Right cardiac atrium (tissue), 5 donors: ENCODE measurements at places on chromosomes 5 and 9. TPM values are rescaled to one million over a fixed set of nuclear protein-coding genes. Genes with fewer than 3 reads are reported as not detected.

Gene PCDHA7
- polyA plus RNA-seq: 0.02 TPM

Gene MLANA
- not detected for polyA plus RNA-seq

Gene SLC4A9
- 0.05 TPM for polyA plus RNA-seq

Gene COL23A1
- 2.5 TPM for polyA plus RNA-seq

Gene SPINK6
- not detected for polyA plus RNA-seq

Gene G3BP1
- polyA plus RNA-seq: 25.5 TPM

Gene NSG2
- polyA plus RNA-seq: 0.75 TPM

DNA sequence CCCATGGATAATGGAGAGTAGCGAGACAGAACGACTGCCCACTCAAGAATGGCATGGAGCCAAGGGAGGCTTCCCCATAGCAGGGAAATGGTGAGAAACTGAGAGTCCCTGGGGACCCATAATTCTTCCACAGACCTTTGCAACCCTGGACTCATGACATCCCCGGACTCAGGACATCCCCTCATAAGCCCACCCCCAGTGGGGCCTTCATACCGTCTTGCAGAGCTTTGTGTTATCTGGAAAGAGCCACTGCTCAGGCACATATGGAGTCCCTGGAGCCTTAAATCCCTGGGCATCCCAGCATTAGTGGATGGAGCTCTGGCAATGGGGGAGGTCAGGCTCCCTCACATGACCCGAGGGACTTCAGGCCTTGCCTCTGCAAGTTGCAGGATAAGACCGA is 865.4 kb upstream of the ARRDC3 start:
- DNase-seq: no peak

DNA sequence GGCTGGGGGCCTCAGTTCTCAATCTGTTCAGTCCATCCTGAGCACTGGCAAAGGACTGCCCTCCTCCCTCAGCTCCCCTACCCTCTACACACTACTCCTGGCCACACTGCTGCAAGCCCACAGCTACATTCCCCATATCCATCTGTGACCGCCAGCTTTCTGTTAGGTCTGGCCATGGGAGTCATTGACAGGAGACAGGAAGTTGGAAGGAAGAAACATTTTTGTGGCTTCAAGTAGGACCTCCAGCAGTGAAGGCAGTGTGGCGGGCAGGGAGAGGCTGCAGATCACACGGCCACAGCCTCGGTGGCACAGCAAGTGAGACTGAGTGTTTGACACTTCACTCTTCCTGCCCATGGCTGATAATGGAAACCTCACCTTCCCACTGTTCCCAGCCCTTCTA is 55.9 kb downstream of the SECISBP2 start:
- DNase-seq: no peak

DNA sequence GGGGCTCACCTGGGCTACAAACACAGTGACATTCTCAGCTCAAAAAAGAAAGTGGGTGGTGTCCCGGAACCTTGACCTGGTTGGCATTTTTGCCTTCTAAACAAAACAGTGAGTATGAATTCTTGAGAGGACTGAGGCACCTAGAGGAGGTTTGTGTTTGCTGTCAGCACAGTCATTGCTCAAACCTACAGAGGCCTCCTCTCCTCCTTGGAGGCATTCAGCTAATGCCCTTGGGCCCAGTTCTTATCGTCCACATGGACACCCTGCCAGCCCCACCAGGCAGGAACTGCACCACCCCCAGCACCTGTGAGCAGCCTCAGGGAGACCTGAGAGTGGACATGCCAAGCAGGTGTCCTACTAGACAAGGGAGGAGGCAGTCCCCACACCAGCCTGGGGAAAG is 156.7 kb downstream of the SYK start:
- no peak for DNase-seq

DNA sequence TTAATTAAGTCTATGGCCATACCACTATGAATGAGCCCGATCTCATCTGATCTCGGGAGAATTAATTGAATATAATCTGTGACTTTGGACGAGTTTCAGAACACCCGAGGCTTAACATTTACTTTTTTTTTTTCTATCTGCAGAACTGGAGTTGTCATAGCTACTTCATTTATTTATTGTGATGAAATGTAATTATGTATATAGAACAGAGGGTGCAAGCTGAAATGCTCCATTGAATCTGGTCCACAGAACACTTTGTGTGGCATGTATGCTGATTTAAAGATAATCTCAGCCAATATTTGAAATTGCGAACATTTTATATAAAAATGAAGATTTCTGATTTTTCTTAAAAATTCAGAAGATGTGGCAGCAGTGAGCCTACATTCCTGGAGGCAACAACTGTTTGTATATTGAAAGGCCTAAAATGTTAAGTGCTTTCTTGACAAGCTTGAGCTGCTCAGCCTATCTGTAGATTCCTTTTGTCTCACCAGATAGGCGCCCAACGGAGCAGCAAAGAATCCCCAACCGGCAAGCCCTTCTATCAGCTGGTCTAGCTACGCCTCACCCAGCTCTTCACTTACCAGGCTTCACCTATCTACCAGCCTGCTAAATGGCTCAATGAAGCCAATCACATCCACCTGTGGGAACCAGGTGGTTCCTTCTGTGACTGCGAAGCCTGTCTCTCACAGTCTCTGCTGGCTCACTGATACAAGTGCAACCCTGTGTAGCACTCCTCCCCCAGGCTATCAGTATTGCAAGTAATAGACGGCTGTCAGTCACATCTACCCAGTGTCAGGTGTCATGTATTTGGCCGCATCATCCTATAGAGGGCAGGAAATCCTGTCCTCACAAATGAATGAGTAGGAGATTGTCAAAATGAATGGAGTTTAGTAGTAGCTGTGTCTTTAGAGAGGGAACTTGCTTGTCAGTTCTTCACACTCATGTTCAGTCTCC is 170.6 kb upstream of the MRPS30 start:
- DNase-seq: no peak

- DNase-seq: no peak
These were observed 57.9 kb downstream of the DOCK8 start for GRCh38 chr9:272251-273213.

DNA sequence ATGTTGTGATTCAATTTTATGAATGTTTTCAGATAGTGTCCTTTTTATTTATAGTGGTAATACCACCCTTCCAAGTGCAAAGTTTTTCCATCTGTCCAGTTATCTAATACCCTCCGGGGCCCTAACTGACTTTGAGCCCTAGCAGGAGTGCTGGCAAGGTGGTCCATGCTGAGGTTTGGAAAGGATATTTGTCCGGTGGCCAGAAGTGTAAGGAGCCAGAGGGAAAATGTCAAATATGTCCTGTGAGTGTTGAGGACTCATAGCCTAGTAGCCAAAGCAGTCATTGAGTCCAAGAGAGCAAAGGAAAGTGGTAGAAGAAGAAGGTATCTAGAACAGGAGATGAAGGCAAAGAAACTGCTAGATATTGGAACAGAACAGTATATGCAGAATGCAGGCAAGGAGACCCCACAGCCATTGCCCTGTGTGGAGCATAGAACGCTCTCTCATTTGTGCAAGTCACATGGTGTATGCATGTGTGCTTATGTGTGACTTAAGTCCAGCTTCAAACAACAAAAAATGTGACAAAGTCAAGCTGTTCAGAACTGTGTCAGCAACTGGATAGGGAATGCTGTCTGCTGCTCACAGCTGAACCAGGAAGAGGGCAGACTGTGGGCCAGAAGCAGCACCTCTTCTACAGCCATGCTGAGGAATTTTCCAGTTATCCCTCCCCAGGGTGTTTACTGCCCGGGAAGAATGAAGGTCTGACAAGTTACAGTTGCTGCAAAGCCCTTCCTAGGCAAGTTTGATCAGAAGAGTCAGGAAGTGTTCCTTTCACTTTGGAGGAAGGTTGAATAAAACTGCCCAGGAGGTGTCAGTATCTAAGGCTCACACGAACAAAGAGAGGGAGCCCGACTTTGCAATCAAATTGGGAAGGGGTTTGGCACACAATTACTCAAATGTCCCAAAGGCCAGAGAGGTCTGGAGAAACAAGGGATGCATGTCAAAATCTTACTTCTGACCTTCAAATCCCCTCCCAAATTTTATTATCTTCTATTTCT is 463.3 kb upstream of the DMAC1 start:
- DNase-seq: peak; percentile 72

DNA sequence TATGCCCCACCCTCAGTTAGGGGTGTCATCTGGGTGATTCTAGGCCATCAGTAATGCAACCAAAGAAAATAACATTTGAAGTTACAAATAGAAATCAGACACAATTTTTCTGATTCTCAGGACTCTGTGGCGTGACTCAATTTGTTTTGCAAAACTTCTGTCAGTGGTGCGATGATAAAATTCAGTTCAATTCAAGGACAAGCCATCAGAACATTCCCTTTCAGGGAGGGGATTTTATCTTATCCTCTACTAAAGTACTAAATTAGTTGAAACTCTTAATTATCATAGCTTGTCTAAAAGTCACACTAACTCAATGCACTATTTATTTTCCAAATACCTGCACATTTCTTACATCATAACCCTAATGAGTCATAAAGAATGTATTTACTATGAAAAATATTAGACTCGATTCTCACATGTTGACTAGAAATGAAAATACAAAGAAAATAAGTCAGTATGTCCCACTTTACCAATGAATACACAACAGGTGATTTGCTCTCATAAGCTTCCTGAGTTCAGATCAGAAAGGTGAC is 28.2 kb downstream of the HTR4 start:
- no peak for DNase-seq

DNA sequence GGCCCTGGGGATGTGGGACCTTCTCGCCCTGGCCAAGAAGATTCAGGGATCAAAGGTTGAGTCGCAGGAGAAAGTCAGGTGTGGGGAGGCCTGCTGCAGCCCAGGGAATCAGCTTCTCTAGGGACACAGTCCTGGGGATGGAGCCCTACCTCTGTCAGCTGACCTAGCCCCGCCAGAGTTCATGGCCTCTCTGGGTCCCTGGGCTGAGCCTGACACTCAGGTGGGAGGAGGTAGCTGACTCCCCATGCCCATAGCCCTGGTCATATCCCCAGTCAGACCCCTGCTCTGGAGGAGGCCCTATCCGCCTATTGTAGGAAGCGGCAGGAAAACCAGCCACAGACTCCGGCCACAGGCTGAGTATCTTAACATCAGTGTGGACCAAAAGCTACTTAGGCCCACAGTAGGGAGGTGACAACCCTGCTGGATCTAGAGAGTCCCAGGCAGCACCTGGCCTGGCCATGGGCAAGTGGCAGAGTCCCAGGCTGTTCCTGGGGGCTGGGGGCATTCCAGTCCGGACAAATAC is 15.0 kb upstream of the MRNIP start:
- DNase-seq: no peak

DNA sequence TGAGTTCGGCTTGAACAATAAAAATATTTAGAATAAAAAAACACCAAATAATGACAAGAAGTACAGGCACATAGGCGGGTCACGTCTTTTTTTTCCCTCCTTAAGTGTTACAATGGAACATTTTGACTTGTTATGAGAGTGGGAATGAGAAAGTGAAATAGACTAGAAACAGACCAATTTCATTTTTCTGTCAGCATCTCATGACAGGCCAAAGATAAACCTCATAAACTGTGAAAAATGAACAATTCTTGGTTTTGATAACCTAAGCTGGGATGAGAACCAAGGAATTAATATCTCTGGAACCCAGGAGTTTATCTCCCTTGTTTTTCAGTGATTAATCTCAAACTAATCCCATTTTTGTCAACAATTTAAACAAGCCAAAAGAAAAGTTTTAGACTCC is 299.5 kb downstream of the SLIT3 start:
- DNase-seq: no peak

GRCh38 chr9:74330487-74331214 is 166.5 kb upstream of the RORB start:
- no peak for DNase-seq

DNA sequence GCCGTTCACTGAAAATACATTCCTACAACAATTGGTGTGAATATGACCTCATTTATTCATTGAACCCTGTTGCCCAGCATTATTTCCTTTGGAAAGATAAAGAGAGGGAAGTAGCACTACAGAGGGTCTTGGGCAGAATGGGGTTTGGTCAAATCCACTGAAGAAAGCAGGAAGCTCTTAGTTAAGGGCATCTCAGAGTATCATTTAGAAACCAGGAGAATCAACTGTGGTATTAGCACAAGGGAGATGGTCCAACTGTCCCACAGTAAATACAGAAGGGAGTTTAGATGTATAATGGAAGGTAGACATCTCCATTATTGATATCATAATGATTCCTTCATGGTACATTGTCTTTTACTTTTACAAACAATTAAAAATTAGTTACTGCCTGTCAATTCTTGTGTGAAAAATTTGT is 47.1 kb downstream of the LIX1 start:
- DNase-seq: no peak

DNA sequence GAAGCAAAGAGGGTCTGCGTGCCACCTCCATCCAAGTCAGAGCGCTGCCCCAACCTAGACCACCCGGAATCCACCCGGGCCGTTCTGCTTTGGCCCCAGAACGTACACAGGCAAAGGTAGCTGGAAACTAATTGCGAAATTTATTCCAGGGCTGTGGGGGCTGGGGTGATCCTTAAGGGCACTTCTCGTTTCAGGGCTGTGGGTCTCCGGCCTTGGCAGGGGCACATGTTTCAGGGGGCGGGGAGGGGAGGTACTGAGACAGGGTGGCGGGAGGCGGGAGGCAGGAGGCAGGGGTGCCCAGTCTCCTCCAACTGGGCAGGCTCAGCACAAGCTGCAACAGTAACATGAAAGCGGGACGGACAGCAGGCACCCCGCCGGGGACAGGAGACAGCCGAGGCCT is 26.1 kb downstream of the NR5A1 start:
- DNase-seq: peak; percentile 39

- DNase-seq: no peak
These were observed 135.0 kb downstream of the PDE4D start for GRCh38 chr5:59758566-59758965.

DNA sequence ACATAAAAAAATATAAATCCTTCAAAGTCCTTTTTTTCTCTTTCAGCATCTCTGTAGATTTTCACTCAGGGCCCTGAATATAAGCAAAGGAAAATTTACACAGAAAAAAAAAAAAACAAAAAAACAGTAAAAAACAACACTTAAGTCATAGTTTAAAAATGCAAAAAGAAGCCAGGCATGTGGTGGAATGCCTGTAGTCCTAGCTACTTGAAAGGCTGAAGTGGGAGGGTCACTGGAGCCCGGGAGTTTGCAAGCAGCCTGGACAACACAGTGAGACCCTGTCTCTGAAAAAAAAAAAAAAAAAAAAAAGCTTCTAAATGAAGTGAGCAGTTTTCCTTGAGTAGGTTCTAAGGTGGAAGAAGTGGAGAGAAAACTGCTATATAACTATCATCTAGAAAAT is 55.0 kb upstream of the BNC2 start:
- DNase-seq: no peak

GRCh38 chr9:137352511-137353222 is 50.6 kb upstream of the NRARP start:
- no peak for DNase-seq

GRCh38 chr9:89149726-89150125 is 28.9 kb downstream of the SHC3 start:
- no peak for DNase-seq

GRCh38 chr5:150946351-150946905 is 41.6 kb upstream of the ZNF300 start:
- DNase-seq: peak; percentile 95
